ENCODE measurements at places on chromosomes 12 and 14. TPM values are rescaled to one million over a fixed set of nuclear protein-coding genes. Genes with fewer than 3 reads are reported as not detected.
A peak's percentile ranks its signal among the peaks of the same experiment; 100 is the strongest.

- DNase-seq: no peak
Measured at GRCh38 chr12:25262389-25263074, 11.8 kb upstream of the KRAS start.

DNA sequence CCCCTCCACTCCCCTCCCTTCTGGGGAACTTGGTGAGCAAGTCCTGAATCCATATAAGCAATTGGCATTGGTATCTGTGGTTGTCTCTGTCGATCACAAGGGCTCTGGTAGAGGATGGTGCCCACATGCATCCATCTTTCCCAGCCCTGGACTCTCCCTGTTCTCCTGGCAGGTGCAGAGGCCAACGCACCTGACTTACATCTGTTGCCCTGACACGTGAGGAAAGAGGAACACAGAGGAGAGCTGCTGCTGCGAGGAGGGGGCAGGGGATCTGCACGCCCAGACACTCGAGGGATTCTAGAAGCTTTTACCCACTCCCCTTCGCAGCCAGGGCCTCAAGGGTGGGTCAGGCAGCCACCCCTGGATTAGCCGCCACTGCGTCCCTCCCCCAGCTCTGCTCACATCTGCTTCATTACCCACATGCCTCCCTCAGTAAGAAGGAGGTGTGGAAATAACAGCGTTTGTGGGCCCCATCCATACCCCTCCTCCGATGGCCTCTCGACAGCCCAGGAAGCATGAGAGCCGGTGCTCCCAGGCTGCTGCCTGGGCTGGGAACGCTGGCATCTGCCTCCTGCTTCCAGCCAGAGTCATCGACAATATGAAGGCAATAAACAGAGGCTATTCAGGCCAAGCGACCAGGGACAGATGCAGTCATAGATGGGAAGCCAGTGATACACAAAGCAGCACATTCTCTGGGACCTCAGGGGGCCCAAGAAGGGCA, 56.5 kb downstream of the KDM2B start:
- DNase-seq: no peak

DNA sequence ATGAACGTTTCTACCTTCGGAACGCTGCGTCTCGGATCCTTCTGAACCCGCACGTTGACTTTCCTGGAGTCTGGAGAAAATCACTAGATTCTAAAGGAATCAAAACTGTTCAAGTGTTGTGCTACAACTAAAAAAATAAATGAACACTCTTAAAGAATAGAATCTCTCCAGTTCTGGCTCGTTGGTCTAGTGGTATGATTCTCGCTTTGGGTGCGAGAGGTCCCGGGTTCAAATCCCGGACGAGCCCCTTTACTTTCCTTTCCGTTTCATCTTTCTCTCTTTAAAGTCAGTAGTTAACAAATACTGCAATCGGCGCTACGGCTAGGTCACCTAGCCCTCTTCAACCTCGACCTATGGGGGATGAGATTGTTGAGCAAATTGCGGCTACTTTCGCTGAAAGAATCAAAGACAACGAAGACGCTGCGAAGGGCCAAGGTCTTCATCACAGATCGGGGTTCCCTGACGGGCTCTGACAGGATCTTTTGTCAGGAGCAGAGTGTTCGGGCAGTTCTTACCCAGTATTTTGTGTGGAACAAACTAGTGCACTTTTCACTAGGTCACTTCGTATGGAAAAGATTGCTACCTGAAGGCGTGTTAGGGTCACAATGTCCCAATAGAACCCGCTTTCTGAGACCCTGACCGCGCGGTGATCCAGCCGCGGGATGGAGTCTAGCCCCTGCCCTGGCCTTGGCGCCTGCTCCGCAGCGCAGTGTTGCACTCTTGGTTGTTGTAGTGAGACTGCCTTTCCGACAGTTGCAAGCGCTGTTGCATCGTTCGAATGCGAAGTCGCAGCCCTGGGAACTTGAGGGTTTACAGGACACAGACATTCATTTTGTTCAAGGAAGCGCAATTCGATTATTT, 8.4 kb downstream of the OR6S1 start:
- no peak for DNase-seq

The SLC11A2 gene
- 24.8 TPM for polyA plus RNA-seq

DNA sequence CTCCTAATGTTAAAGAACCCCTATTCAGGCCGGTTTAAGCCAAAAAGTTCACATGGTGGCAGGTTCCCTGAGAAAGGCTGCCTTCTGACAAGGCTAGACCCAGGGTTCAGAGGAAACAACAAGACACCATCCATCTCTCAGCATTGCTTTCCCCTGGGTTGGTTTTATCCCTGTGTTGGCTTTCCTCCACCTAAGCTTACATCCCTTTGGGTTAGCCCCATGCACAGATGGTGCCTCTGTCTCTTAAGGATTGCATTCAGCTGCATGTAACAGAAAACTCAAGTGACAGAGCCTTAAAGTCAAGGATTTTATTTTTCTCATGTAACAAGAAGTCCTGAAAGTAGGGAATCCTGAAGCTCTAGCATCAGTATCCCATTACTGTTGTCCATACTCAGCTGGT, 42.8 kb upstream of the RIN3 start:
- no peak for DNase-seq

The PLEKHD1 gene
- 0.68 TPM for polyA plus RNA-seq

The PTPN21 gene
- 57.3 TPM for polyA plus RNA-seq

GRCh38 chr12:104213952-104214351, 1.6 kb upstream of the TXNRD1 start:
- DNase-seq: no peak

The PCK2 gene
- polyA plus RNA-seq: 3.6 TPM

DNA sequence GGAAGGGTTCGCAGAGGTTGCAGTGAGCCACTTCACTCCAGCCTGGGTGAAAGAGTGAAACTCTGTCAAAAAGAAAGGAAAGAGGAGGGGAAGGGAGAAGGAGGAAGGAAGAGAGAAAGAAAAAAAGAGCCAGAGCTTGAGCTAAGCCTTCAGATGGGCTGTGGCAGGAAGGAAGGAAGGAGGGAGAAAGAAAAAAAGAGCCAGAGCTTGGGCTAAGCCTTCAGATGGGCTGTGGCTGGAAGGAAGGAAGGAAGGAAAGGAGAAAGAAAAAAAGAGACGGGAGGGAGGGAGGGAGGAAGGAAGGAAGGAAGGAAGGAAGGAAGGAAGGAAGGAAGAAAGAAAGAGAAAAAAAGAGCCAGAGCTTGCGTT, 13.6 kb upstream of the ANKRD9 start:
- no peak for DNase-seq

- no peak for DNase-seq
Measured at GRCh38 chr12:89180496-89180895, 171.8 kb downstream of the DUSP6 start.

The TSHR gene
- polyA plus RNA-seq: 0.65 TPM

The FOXM1 gene
- polyA plus RNA-seq: 13.7 TPM

DNA sequence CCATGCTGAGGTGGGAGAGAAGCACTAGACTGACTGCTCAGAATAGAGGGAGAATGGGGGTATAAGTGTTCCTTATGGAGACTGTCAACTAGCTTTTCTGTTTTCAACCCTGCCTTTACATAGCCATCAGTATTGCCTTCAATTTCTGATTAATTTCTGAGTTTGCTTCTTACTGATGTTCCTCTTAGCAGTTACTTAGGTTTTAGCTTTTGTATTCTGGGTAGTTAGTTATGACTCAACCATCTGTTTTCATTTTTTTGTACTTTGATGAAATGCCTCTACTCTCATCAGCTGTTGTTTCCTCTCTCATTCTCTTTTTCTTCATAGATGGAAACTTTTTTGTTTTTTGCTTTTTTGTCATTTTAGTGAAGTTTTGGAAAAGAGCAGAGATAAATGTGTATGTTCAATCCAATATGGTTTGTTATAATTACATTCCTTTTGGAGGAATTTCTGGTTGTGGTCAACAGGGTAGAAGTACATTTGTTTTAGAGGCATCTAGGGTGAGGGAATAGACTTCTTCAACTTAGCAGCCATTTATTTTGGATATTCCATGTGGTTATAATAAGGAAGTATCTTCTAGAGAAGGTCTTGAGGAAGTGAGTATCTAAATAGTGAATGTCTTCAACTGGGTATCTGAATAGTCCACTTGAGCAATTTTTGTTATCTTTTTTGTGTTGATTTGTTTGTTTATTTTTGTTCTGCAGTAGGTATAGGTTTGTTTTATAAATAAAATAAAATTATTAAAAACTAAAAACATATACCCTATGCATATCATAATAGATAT, 29.6 kb downstream of the PMCH start:
- no peak for DNase-seq

The NELL2 gene
- 0.35 TPM for polyA plus RNA-seq

DNA sequence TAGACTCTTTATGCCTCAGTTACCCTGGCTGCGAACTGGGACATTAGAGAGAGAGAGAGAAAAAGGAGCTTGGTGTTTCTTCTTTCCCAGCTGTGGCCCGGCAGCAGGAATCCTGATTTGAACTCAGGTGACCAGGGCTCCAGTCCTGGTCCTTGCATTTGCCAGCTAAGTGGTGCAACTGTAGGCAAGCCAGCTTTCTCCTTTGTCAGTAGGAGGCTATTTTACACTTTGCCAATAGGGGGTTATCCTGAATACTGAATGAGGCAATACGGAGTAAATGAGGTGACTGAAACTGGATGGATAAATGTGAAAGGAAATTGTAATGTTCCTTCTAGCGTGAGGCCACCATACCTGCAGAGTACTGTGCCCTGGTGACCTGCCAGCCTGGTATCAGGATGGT, 27.8 kb downstream of the KCNA5 start:
- DNase-seq: no peak

GRCh38 chr12:121673013-121673511, 3.6 kb upstream of the MORN3 start:
- DNase-seq: no peak

DNA sequence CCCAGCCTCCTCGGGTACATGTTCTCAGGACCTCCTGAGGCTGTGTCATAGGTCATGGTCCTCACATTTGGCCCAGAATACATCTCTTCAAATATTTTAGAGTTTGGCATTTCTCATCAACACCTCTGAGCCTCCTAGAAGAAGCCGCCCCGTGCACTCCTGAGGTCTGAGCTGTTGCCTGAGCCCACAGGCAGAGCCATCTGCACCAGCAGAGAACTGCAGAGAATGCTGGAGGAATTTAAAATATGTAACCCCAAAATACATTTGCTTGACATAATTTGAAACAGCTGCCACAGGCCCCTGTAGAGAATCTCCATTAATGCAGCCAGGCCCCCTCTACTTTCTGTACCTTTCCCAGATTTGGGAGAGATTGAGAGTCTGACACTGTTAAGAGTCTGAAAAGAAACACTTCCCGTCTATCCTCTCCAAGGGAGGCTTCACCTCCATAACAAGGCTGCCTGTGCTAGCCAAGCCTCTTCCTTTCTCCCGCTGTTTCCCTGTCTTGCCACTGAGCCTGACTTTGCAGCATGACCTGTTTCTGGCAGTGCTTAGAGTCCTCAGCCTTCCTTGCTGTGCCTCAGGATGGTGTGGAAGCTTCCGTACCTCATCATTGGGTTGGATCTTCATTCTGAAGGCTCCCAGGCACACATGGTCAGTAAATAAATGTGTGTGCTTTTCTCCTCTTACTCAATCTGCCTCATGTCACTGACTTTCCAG, 95.4 kb upstream of the SFSWAP start:
- no peak for DNase-seq

- no peak for DNase-seq
Measured at GRCh38 chr12:25257590-25258324, 7.0 kb upstream of the KRAS start.

GRCh38 chr12:76108356-76108755, 23.9 kb upstream of the NAP1L1 start:
- DNase-seq: no peak

- no peak for DNase-seq
Measured at GRCh38 chr12:104450700-104451099, 6.0 kb upstream of the CHST11 start.

DNA sequence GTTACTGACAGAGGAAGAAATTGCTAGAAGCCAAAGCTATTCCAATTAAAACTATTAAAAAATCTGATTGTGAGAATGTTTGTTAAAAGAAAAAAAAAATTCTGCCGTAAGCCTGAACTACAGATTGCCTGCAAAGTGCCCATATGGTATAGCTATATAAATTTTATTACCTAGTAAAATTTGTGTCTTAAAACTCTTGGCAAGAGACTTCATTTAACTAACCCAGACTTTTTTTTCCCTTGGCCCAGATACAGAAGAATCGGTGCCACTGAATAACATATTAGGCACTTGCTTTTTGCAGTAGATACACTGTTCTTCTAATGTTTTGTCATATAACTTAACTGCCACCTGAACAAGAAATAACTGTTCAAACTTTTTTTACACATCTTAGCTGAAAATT, 125.5 kb downstream of the RPS29 start:
- no peak for DNase-seq

The SDR9C7 gene
- polyA plus RNA-seq: 0.46 TPM

The EXOC5 gene
- polyA plus RNA-seq: 63.8 TPM

GRCh38 chr12:6962285-6963015, 8.0 kb downstream of the PHB2 start:
- no peak for DNase-seq

- peak; percentile 24 for DNase-seq
Measured at GRCh38 chr12:29710104-29710503, 73.6 kb downstream of the TMTC1 start.

The MUCL1 gene
- polyA plus RNA-seq: not detected

The DAO gene
- not detected for polyA plus RNA-seq

DNA sequence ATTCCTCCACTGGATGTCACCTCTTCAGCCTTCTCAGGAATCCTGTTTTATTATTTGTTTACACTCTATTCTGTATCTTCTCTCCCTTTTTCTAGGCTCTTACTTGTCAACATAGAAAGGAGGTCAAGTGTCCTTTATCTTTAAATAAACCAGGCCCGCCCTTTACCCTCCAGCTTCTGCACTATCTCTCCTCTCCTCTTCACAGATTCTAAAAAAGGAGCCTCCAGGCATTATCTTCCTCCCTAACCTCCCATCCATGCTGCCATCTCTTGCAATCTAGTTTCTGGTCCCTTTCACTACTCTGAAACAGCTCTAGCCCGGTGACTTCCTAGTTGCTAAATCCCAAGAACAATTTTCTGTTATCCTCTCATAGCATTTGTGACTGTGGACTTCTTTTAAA, 24.1 kb upstream of the ARID2 start:
- DNase-seq: no peak

DNA sequence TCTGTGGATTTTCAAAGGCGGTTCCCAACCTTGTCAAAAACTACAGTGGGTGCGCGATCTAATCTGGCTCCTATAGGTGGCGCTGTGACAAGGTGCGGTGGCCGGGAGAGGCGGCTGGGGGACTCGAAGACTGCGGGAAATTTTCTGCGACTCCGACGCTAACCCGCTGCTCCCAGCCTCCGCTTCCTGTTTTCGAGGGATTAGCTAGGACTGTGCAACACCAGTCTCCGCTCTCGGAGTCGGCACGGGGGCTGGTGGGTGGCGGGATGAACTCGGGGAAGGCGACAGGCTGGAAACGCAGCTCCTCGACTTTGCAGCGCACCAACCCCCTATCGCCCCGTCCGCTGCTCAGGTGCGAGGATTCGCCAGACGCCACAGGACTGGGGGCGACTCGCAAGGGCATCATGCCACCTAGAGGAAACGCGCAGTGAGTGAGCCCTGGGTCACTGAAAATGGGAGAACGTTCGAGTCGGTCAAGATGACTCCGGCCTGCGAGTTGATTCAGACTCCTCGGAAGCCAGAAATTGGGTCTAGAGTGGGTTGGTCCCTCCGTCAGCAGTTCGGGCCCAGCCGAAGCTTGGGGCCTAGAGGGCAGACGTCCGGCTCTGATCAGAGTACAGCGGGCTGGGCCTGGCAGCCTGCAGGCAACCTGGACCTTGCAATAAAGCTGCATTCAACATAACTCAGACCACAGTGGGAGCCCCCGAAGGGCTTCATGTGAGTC, 5.5 kb upstream of the PAX9 start:
- no peak for DNase-seq

The CISTR gene
- polyA plus RNA-seq: not detected

The ARF3 gene
- 42.5 TPM for polyA plus RNA-seq
